H1 (cell line): ENCODE measurements at places on chromosomes 12 and 14. TPM values are rescaled to one million over a fixed set of nuclear protein-coding genes. Genes with fewer than 3 reads are reported as not detected.

DNA sequence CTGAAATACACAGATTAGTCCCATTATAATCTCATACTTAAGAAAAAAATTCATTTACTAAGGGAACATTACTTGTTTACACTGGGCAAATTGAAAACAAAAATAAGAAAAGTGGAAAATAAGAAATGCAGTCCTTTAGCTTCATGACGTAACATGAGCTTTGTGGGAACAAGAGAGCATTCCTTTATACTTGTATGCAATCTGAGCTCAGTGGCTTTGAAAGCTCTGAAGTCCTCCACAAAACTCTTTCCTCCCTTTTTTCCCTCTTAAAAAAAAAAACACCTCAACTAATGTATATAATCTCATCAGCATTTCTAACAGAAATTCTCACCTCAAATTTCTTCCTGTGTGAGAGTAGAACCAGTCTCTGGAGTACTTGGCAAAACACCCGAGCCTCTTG lies 76.9 kb upstream of the OTX2 start:
- DNase-seq = no peak

DNA sequence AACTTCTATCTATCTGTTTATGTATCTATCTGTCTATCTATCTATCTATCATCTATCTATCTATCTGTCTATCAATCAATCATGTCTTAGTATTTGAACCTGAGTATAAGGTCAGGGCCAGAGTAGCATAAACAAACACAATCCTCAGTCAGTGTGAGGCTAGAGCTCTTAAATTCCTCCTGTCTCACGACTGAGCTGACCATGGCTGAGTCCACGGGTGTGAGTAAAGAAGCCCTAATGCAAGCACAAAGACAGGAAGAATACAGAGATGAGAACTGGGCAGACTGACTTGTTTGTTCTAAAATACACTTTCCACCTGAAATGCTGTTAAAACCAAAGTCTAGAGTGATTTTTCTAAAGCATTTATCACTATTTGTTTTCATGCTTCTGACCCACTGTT lies 47.2 kb upstream of the STXBP6 start:
- no peak for DNase-seq

DNA sequence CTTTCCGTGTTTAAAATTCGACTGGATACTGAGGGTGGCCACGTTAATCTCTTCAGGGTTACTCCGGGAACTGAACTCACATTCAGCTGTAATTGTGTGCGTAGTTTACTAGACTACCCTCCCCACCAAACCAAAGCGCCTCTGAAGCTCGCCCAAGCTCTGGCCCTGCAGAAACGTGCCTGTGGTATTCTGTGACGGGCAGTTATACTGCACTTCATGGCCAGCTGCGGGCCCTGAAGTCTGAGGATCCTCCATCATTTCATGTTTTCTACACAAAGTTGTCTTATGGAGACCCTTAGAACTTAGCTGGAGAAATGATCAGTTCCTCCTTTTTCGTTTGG lies 688 bp downstream of the ZNF26 start:
- DNase-seq = no peak

GRCh38 chr14:59377991-59378601 lies 87.1 kb downstream of the GPR135 start:
- no peak for DNase-seq

GRCh38 chr14:69992564-69992963 lies 113.3 kb downstream of the SMOC1 start:
- no peak for DNase-seq

- DNase-seq = peak; percentile 50
Measured at GRCh38 chr14:35331605-35332516, 39.7 kb downstream of the PSMA6 start.

- DNase-seq = no peak
Measured at GRCh38 chr14:75283833-75284563, 5.4 kb downstream of the FOS start.

OTOGL gene
- polyA plus RNA-seq = 0.11 and 0.12 TPM in 2 replicates
